ENCODE measurements at places on chromosomes 3 and 15.

DNA sequence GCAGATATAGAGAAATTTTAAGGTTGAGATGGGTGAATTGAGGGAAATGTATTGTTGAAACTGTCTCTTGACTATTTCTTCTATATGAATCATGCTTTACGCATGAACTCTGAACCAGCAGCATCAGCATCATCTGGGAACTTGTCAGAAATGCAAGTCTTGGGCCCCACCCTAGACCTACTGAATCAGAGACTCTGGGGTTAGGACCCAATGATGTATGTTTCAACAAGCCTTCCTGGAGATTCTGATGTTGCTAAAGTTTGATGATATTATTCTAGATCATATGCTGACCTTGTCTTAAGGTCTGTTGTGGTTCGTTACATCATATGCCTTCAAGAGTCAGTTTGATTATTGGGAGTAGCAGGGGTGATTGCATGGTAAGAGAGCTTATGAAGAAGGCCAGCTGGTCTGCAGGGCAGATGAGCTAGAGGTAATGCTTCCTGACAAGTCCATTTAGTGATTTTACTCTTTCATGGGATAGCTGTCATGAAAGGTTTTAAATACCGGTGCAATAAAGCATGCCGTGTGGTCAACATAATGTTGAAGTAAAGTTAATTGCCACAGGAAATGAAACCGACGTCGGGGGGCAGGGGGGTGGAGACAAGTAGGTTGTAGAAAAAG, 152.4 kb upstream of the MRPL3 start:
- no peak for DNase-seq

DNA sequence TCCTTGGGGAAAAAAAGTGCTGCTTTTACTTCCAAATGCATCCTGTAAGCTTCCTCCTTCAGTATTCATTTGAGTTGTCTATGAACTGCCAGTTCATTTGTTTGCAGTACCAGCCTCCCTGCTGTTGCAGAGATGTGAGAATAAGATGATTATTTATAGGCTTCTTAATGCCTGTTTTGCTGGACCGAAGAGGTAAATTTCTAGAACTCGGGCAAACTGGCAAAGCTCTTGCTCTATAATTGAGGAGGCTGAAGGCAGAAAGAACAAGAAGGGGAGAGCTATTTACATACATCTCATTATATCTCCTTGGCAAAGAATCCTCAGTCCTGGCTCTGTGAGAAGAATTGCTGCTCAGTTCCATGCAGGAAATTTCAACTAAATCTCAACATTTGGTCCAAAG, 790.4 kb downstream of the GRM7 start:
- no peak for DNase-seq

DNA sequence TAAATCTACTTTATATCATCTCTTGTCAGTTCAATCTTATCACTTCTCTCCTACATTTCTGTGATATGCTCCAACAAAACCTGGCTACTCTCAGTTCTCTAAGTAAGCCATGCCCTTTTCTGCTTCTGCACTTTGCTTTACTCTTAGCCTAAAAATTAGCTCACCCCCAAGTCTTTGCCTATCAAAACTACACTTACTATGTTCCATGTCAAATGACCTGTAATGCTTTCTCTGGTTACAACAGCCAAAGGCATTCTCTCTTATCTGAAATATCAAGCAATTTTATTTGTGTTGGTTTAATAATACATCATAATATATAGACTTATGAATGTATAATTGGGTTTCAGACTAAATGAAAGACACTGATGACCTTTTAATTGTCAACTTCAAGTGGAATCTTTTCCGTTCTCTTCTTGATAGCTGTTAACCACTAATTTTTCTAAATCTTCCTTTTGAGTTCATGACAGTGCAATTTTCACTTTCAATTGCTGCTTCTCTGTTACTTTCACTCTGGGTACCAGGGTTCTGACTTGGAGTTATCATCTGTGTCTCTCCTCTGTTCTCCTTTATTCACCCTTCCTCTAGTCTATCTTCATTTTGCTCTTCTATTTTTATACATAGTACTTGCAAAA, 619.0 kb upstream of the GOLIM4 start:
- DNase-seq = no peak

DNA sequence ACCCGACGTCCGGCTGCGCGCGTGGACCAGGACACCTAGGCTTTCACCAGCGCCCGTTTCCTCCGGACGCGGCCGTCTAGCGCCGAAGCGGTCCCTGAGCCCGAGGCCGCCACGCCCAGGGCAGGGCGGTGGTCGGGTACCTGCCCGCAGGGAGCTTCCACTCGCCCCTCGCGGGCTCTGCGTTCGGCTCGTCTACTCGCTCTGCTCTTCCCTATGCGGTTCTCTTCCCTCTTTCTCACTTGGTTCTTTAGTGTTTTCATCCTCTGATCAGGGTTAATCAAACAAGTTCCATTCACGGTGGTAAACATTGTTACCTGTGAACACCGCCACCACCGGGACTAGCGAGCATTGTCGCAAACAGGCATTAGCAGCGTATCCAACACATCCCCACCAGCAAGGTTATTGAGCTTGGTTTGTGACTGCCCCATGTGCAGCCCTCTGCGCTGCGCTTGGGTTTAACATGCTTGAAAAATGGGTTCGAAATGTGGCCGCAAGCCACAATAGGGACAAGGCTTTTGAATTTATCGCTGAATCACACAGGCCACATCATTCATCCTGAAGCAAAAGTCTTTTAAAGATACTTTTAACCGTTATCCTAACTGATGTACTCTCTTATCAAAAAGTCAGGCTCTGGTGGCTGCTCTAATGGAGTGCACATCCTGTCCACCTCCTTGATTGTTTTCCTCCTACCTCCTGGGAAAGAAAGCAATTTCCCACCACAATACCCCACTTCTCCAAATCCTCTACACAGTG, 843 bp upstream of the CD47 start:
- DNase-seq = no peak

DNA sequence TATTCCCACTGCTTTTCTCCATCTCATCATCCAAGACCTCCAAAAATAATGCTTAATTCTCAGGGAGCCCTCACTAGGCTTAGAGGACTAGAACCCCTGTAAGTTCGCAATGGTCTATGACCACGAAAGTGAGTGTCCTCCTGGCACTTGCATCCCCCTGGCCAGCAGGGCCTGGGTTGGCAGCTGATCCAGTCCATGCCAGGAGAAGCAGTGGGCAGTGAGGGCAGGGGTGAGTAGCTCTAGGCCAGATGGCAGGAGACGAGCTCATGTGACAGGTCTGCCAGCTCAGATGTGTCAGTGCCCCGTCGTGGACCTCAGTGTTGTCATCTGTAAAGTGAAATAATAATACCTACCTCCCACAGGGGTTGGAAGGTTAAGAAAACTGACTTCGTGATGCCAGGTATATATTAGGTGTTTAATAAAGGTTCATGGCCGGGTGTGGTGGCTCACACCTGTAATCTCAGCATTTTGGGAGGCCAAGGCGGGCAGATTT, 11.1 kb downstream of the GP5 start:
- no peak for DNase-seq

DNA sequence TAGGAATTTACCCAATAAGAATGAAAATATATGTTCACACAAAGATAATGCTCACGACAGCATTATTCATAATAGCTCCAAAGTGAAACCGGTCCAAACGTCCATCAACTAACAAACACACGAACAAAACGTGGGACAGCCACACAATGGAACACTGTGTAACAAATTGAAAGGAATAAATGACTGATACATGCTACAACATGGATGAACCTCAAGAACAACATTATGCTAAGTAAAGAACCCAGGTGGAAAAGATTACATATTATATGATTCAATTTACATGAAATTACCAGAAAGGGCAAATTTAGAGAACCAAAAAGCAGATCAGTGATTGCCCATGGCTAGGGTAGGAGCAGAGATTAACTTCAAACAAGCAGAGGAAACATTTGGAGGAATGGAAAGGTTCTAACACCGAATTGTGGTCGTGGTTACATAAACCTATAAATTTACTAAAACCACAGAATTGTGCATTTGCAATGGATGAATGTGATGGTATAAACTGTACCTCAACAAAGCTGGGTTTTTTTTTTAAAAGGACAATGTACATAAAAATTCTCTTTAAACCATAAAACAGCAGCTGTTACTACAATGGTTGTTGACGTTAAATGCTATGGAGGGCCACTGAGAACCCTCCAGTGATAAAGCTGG, 76.3 kb downstream of the XXYLT1 start:
- no peak for DNase-seq

DNA sequence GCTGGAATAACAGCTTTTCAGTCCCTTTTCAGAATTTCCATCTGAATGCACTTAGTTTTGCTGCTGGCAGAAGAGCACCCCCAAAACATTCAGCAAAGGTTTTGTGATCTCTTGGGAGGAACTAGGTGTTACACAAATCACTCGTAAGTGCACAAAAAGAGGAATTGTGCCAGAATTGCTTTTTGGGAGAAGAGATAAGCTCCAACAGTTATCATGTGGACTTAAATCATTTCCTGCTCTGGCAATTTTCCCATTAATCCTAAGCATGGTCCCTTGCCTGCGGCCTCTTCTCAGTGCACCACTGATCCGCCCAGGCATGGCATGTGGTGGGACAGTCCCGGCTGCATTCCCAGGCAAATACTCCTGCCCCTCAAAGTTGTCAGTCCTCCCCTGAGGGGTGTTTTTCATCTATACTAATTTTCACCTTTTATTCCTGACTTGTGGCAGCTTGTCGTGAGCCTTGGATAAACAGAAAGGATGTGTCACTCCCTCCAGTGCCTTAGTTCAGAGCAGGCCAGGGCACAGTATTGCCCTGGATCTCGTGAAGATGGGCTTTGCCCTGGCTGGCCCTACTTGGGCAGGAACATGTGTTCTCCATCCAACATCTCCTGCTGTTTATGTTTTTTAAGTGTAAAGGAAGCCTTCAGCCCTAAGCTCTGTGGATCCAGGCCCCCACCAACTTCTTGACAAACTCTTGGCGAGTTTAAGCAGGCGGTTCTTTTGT, 44.6 kb upstream of the VILL start:
- no peak for DNase-seq

DNA sequence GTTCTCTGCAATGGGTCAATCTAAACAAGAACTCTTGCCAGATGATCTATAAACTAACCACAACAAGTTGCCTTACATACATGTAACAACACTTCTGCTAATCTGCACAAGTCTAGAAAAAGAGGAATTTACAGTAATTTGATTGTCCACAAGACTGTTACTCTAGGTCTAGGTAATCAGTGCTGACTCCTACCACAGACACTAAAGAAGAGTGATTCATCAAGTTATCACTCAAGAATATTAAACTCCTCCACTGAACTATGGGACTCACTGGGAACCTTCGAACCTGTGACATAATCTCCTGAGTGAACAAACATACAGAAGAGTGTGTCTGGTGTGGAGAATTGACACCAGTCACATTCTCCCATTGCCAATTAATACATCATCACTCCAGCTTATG, 138.3 kb downstream of the ANXA2 start:
- no peak for DNase-seq

DNA sequence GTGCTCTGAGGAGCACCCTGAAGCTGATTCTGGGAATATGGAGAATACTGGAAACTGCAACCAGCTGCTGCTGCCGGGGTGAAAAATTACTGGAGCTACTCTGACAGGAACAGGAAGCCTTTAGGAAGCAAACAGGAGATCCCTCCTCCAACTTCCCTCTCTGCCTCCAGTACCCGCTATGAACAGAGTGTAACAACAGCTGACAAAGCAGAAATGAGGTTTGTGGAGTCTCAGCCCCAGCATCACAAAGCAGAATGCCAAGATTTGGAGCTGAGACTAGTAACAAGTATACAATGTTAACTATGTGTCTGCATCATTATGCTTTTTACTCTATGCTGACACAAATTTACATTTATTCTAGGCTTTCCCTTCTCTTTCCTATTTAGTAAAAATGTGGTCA, 22.7 kb upstream of the PIAS1 start:
- no peak for DNase-seq

DNA sequence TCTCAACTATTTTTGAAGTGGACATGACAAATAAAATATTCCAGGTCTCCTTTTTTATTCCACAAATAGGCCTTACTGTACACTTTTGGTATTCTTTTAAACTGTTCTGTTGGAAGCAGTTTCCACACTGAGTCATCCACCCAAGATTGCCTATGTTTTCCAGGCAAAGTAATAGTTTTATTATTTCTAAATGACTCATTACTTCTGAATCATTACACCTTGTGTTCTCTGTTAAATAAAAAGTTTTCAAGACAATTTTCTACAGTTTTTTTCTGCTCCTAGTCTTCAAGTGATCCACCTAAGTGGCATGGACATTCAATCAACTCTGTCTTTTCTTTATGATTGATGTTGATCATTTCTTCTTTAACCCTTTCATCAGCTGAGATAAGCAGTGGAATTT, 26.5 kb downstream of the PPP2R3A start:
- DNase-seq = no peak

DNA sequence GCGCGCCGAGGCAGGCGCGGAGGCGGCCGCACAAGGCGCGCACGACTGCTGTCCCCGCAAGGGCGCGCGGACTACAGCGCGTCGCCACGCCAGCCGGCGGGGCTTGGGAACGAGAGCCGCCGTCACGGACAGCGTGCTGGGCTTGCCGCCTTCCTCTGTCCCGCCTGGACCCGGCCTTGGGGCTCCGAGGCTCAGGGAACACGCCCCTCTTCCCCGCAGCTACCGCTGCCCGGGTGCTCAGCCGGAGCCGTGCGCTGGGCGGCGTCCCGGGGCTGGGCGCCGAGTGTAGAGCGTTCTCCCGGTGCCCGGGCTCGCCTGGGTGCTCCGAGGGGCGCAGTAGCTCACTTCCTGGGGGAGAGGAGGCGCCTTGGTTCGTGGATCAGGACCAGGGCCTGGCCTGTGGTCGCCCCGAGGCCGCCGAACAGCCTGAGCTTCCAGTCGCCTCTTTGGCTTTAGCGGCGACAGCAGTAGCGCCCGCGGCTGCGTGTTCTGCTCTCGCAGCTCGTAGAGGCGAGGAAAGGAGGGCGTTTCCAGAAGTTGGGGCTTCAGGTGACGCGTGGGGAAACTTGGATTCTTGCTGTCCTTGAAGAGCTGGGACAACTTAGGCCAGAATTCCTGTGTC, 226.7 kb upstream of the C2CD4B start:
- DNase-seq = no peak

- no peak for DNase-seq
Measured at GRCh38 chr3:34011171-34012101, 213.0 kb downstream of the PDCD6IP start.

GRCh38 chr3:146382386-146382785, 87.0 kb downstream of the PLSCR2 start:
- DNase-seq = peak; percentile 20

- DNase-seq = peak; percentile 86
Measured at GRCh38 chr3:42819351-42819965, 10.2 kb downstream of the ACKR2 start.

- DNase-seq = no peak
Measured at GRCh38 chr15:31393444-31394091, 66.9 kb downstream of the KLF13 start.

- DNase-seq = no peak
Measured at GRCh38 chr3:48993834-48994233, 3.8 kb downstream of the P4HTM start.

GRCh38 chr3:31571325-31571724, 38.6 kb downstream of the STT3B start:
- no peak for DNase-seq

- no peak for DNase-seq
Measured at GRCh38 chr15:72866182-72866581, 82.6 kb upstream of the ADPGK start.
